Pancreas (tissue), 10 donors: ENCODE measurements at places on chromosomes 12 and 14.

- DNase-seq: no peak
Observed at GRCh38 chr14:65772921-65773574, 360.5 kb downstream of the FUT8 start.

DNA sequence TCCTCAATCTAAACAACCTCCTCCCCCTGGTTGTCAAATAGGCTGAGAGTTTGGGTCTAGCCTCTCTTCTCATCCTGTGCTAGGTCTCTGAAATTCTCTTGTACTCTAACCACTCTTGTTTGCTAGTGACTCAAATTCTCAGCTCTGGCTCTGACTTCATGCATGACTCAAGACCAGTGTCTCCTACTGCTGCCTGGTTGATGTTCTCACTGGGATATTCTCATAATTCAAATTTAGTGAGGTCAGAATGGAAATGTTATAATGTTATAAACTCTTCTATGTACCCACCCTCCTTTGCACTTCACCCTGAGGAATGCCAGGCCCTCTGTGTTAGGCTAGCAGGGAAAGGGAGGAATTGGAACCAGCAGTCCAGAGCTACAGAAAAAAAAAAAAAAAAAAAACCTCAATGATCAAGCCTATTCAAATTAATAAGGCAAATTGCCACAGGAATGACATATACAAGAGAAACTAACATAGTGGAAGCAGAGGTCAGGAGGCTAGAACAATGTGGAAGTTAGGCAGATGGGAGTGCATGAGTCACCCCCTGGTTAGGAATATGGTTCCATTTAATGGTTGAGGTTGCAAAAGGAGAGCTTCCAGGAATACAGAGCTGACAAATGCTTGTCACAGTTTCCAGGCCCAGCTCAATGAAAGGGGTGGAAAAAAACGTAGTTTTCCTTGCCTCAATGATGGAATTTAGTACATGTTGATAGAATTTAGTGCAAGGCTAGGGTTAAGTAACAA lies 459.5 kb downstream of the RMST start:
- no peak for DNase-seq

- DNase-seq: no peak
Observed at GRCh38 chr14:37711831-37712475, 116.5 kb downstream of the TTC6 start.

- no peak for DNase-seq
Observed at GRCh38 chr14:105418269-105419194, 1.1 kb upstream of the MTA1 start.

GRCh38 chr14:74301594-74302151 lies 1.1 kb downstream of the ABCD4 start:
- no peak for DNase-seq

DNA sequence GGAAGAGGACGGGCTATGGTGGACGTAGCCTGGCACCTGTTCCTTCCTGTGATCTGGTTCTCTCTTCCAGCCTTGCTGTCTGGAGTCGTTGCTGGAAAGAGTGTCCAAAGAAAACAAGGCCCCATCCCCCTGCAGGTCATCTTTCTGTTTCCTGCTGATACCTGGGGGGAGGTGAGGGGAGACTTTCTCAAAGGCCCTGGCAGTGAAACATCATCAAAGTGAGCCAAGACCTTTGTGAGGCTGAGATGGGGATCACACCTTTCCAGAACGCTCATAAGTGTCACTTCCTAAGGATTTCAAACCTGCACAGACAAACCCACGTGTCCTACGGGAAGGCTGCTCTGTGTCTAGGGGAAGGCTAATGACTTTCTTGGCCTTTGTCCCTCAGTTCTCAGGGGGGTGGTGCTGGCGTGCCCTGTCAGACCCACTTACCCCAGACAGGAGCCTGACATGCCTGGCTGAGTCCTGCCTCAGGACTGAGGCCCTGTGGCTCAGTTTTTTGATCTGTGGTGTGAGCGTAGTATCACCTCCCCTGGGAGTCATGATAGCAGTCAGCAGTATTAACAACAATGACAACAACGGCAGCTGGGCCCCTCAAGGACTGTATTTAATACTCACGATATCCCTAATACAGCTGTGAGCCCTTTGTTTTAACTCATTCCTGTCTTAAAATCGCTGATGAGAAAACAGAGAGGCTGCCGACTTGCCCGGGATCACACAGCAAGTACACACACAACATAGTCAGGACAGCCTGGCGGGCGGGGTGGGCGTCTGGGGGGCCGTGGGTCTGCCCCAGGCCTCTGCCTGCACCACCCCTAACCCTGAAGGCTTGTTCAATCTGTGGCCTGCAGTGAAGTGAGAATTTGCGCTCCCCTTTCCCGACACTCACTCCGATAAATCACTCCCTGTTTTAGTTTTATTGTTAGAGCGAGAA lies 235.2 kb downstream of the SLC41A2 start:
- DNase-seq: no peak

- DNase-seq: no peak
Observed at GRCh38 chr12:84842406-84843013, 70.1 kb downstream of the SLC6A15 start.

GRCh38 chr14:101111620-101112290 lies 208.2 kb upstream of the RTL1 start:
- peak; percentile 58 for DNase-seq
